HCT116 (cell line): ENCODE measurements at places on chromosomes 7 and 10.

GRCh38 chr7:2104107-2104710 is 128.5 kb downstream of the MAD1L1 start:
- DNase-seq, result peak; percentile 67

DNA sequence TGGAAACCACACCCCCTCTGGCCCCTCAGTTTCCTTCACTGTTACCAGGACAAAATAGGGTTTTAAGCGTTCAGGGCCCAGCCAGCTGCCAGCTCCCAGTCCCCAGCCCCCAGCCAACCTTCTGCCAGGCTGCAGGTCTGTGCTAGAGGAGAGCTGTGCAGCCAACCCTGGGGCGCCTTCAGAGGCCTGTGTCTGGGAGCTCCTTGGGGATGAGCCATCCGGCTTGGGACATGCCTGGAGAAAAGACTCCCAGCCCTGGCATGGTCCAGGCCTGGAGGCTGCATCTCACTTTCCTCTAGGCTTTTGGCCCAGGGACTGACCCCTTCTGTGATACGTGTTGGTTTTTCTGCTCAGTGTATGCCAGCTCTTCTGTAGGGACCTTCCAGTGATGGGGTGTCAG is 487.6 kb upstream of the MGMT start:
- no peak for DNase-seq

GRCh38 chr7:29299086-29299485 is 104.5 kb downstream of the CHN2 start:
- no peak for DNase-seq

DNA sequence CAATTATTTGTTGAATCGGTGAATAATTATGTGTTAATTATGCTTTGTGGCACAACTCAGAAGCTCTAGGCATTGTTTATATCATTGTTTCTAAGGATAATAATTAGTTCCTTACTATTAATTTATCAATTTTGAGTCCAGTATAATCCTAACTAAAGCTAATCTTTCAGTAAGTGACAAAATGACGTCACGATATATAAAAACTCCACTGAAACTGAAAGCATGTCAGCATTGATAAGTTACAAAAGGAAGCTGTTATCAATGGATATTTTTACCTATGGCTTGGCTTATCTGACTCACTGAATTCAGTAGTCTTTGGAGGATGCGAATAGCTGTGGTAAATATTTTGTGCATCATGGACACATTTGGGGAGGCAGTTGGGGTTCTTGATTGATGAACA is 793.1 kb downstream of the NXPH1 start:
- no peak for DNase-seq

DNA sequence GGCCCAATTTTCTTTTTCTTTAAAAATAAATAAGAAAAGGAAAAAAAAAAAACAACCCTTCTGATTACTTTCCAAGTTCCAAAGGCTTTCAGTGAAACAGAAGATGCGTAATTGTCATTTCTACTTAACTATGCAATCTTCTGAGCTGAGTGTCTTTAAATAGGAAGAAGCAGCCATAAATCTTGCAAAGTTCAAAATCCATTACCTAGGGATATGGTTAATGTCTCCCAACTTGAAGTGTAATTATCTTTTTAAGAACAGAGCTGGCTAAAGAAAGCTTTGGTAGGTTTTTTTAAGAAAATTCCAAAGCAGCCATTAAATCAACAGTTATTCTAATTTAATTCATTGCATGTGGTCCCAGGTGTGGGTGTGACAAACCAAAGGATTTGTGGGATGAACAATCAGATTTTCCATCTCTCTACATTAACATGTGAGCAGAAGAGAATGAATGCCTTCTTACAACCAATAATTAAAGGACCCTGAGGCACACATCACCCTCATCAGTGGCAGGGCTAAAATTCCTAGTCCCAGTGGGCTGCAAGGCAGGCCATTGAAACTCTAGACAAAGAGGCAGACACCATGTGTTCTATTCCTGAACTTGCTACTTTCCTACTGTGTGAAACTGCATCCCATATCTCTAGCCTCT is 419.2 kb downstream of the REEP3 start:
- no peak for DNase-seq

DNA sequence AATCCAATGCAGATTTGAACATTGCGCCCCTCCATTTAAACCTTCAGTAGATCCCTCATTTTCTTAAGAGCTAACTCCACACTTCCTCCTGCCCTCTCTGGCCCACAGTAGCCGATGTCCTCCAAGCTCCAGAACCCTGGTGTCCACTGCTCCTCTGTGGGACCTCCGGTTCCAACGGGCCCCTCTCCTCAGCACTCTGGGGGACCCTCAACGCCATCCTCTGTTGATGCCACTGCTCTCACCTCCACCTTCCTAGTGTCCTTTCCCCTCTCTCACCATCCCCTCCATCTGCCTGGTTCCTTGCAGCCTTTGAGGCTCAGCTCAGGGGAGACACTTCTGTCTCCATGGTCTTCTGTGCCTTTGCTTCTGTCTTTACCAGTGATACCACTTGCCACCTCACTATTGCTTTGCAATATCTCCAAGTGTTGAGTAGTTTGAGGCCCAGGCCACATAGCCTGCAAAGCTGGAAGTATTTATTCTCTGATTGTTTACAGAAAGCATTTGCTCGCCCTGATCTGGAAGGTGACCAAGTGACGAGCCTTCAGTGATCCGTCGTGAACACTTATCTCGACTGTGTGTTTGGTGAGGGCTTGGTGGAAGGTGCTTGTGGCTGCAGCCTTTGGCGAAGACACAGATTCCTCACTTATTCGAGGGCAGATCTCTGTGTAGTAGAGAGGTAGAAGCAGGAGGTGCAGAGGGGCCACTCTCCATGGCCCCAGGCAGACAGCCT is 104.8 kb upstream of the SHH start:
- DNase-seq, result no peak

GRCh38 chr10:31803606-31804351 is 124.9 kb downstream of the ARHGAP12 start:
- DNase-seq, result no peak

DNA sequence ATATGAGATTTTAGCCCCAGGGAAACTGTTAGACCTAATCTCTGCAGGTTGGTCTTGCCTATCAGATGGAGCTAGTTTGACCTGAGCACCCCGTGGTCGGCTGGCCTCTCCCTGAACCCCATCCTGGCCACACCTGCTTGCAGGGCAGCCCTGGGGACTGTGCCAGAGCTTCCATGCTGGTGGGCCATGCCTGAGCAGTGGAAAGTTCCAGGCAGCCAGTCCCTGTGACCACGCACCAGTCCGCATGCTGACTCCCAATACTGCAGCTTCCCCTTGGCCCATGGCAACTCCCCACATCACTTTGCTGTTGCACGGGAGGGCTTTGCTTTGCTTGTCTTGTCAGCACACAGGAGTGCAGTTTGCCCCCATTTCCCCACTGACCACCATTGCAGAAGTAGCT is 427.8 kb upstream of the SEMA3D start:
- DNase-seq, result no peak

DNA sequence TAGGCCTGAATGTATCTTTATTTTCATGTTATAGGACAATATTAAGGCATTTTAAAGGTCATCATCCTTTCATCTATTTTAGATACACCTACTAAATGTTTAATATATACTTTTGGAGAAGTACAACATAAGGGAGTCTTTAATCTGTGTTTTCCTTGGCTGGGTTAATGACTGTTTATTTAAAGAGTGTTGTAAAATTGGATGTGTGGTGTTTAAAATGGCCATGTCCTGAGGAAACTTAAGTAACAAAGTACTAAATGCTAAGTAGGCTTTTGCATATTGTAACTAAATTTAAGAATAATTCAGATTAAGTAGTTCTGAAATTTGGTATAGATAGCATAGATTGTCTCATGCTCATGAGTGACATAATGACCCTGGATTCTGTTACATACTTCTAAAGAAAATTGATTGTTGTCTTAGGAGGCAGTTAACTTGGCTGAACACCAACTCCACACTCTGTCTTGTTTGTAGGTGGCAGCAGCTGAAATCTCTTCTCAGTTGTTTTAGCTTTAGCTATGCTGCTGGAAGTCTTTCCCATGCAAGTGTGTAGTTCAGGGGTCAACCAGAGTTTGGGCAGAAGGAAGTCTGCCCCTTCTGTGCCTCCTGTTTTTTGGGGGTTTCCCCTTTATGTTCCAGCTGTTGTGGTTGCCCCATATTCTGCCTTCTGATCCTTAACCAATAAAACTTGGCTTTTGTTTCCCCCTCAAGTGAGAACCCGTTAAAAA is 29.2 kb downstream of the DLD start:
- no peak for DNase-seq

DNA sequence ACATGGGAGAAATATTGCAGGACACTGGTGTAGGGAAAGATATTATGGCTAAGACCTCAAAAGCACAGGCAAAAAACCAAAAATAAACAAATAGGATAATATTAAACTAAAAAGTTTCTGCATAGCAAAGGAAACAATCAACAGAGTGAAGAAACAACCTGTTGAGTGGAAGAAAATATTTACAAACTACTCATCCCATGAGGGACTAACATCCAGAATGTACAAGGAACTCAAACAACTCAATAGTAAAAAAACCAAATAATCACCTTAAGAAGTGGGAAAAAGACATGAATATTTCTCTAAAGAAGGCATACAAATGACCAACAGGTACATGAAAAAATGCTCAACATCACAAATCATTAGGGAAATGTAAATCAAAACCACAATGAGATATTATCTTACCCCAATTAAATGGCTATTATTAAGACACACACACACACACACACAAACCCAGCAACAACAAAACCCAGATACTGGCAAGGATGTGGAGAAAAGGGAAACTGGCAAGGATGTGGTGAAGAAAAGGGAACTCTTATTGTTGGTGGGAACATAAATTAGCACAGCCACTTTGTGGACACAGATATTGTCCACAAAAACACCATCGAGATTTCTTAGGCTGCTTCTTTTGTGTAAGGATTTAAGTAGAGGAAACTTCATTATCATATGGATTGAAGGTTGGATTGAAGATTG is 9.8 kb upstream of the RAB18 start:
- DNase-seq, result no peak

DNA sequence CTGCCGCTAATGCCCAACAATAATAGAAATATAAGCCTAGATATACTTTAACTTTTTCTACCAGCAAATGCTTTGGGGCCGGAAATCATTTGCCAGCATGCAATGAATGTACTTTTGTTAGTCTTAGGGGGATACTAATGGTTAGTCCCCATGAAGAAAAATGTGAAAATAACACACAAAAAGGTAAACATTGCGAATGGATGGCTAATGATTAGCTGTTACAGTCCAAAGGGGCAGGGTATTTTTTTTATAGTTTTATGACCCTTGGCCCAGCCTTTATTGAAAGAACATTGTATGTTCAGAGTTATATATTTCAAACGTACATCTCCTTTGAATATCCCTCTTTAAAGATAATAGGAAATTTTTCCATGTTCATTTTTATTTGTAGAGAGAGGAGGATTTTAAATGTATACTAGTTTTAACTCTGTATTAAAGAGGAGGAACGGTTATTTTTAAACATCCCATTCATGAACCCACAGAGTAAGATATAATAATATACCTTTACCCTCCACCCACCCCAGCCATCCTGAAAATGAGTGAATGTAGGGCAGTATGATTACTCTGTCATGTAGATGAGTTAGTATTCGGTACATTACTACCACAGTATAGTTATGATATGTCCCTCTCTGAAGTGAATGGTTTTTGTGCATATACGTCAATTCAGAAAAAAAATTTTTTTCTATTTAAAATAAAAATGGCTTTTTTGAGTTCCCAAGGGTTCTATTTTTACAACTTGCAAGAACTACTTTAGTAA is 63.6 kb downstream of the ARID5B start:
- DNase-seq, result no peak

- DNase-seq, result no peak
Observed at GRCh38 chr10:19706904-19707303, 109.3 kb upstream of the PLXDC2 start.

GRCh38 chr7:13181216-13181615 is 493.8 kb downstream of the ARL4A start:
- no peak for DNase-seq

DNA sequence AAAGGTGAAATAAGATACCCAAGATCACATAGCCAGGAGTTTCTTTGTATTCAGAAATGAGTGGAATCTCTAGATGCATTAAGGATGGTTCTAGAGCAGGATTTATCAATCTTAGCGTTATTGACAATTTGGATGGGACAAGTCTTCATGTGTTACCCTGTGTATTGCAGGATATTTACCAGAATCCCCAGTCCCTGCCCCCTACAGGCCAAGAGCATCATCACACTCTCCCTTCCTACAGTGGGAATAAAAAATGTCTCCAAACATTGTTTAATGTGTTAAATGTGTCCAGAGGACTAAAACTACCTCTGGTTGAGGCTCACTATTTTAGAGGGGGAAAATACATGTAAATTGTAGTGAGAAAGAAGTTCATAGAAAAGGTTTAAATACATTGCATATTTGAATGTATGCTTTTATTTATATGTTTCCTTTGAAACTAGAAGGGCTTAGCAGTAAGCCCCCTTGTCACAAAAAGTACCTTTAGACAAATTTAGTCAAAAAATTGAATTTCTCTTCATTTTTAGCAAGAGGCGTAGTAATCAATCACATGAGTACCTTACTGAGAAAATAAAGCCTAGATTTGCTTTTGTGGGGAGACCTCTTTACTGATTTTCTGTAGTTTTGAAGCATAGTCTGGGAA is 141.2 kb downstream of the MLLT10 start:
- DNase-seq, result peak; percentile 37

DNA sequence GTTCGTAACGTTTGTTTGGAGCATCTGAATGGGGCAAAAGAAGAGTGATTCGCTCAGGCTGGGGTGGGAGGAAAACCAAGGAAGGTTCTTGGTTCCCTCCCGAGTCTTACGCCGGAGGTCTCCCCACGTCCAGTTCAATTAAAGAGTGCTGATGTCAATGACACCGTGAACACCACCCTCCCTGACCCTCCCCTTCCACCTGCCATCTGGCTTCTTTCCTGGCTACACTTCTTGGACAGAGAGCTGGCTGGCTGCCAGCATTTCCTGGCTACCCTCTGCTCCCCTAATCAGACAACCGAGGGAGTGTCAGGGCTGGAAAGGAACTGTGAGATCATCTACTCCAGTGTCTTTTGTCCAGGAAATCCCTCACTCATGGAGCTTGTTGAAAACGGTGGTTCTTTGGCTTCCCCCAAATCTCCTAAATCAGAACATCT is 24.1 kb upstream of the FFAR4 start:
- no peak for DNase-seq

GRCh38 chr7:644381-645305 is 81.9 kb upstream of the DNAAF5 start:
- no peak for DNase-seq

DNA sequence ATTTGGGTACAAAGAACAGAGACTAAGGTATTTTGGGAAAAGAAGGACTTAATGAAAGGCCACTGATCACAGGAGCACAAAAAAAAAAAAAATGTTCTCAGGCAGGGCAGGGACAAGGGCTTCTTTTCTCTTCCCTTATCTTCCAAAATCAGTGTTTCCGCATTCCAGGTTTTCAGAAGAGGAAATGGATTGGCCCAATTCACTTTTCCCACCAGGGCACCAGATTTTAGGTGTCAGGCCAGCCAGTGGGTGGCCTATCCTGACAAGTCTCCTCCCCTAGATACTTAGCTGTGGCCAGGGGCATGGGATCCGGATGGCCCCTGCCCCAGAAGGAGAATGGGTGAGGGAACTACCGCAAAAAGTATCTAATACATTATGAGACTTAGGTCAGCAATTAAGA is 88.9 kb upstream of the WAC start:
- no peak for DNase-seq

- DNase-seq, result no peak
Observed at GRCh38 chr10:22534849-22535604, 179.4 kb downstream of the PIP4K2A start.
